ENCODE measurements at places on chromosomes 6 and 20.

GRCh38 chr20:62047666-62048345, 17.9 kb downstream of the TAF4 start:
- no peak for DNase-seq

DNA sequence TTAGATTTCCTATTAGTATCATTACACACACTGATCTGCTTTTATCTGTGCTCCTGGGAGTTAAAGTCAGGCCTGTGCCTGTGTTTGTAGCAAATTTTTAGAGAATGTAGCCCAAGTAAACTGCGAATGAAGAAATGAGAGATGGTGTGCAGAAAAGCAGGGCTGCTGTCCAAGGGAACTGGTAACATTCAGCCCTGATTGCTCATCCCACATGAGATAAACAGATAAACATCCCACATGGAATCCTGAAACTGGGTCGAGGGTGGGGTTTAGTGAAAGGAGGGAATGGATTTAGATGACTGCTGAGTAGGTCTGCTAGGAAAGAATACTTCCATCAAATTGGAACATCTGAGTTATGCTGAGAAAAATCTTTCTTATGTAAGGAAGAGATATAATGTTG, 69.1 kb downstream of the GRIK2 start:
- no peak for DNase-seq

DNA sequence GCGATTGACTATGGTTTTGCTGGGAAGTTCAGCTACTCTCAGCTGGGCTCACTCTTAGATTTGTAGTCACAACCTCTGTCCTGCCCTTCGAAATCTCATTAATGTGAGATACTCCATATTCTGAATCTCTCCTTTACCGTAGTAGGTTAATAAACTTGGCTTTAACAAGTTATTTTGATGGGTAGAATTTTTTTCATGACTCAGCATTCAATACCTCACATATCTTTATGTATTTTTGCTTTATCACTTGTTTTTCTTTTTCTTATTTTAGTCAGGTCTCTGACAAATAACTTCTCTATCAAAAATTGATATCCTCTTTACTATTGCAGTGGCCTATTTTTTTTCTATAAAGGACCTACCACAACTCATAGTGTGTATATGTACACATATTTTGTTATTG, 855.2 kb upstream of the ADGRB3 start:
- no peak for DNase-seq

- no peak for DNase-seq
Observed at GRCh38 chr6:107800564-107801164, 23.4 kb downstream of the SCML4 start.

DNA sequence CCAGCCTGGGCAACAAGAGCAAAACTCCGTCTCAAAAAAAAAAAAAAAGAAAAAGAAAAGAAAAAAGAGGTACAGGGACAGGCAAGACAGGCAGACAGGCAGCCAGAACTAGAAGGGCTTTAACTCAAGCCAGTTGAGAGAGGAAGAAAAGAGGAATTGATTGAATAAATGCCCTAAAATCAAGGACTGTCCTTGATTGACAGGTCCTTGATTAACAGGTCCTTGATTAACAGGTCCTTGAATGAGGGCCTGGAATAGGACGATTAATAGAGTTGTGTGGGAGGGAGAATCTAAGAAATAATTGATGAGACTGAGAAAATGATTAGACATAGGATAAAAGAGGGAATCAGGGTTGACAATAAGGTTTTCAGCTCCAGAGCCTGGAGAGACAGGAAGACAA, 36.1 kb downstream of the ZC2HC1B start:
- DNase-seq = no peak

- no peak for DNase-seq
Observed at GRCh38 chr20:1801225-1801928, 93.8 kb upstream of the SIRPA start.

GRCh38 chr6:48255094-48255493, 144.1 kb upstream of the PTCHD4 start:
- no peak for DNase-seq

DNA sequence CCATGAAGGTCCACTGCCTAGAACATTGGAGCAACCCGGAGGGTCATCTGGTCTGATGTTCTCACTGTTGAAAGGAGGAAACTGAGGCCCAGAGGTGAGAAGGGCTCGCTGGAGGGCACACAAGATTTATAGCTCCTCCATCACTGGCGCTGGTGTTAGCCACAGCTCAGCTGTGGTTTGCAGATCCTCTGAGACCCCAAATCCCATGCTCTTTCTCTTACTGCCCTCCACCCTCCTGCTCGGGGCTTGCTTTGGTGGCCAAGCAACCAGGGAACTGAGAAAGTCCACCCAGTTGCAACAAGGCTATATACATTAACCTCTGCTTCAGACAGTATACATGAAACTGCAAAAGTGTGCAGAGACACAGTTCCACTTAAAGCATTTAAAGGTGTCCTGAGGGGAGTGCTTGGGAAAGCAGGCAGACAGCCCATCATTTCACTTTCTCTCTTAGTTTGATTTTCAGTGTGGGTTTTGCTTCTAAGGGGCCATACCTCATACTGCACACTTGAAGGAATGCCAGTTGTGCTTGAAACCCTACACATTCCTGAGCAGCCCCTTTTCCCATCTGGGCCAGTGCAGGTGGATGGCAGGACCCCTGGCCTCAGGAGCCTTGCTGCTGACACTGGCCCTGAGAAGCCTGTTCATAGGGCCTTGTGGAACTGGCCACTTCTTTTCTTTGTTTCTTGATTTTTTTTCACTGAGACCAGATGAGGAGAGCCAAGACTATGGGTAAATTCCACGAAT, 347.6 kb downstream of the CDC5L start:
- no peak for DNase-seq

- no peak for DNase-seq
Observed at GRCh38 chr6:84709121-84709520, 55.3 kb downstream of the TBX18 start.

GRCh38 chr6:160912411-160912810, 79.2 kb upstream of the MAP3K4 start:
- no peak for DNase-seq

GRCh38 chr6:109672175-109672574, 18.8 kb downstream of the AK9 start:
- DNase-seq = no peak

DNA sequence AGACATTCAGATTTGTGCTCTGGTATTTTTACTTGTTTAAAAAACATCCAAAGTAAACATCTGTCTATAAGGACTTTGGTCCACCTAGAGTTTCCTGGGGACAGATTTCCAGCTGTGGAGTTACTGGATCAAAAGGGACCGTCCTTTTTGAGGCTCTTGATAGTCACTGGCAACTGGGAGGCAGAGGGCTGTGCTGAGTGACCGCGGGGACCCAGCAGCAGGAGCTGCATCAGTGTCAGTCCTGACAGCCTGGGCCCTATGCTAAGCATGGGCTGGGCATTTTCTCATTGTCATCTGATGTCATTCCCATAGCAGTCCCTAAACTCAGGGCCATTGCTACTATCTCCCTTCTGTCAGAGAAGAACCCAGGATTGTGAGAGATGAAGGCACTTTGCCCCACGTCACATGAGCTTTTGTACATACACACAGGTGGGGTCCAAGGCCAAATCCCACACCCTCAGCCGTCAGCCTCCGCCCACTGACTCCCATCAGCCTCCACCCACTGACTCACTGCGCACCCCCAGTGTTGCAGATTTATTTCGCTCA, 293.8 kb downstream of the TAF4 start:
- no peak for DNase-seq

- no peak for DNase-seq
Observed at GRCh38 chr6:77566235-77566634, 86.6 kb upstream of the MEI4 start.

GRCh38 chr20:20184149-20184548, 131.8 kb downstream of the CFAP61 start:
- DNase-seq = no peak

- DNase-seq = no peak
Observed at GRCh38 chr20:33673410-33674293, 576 bp downstream of the NECAB3 start.

- DNase-seq = no peak
Observed at GRCh38 chr6:71452697-71453370, 164.2 kb downstream of the OGFRL1 start.

DNA sequence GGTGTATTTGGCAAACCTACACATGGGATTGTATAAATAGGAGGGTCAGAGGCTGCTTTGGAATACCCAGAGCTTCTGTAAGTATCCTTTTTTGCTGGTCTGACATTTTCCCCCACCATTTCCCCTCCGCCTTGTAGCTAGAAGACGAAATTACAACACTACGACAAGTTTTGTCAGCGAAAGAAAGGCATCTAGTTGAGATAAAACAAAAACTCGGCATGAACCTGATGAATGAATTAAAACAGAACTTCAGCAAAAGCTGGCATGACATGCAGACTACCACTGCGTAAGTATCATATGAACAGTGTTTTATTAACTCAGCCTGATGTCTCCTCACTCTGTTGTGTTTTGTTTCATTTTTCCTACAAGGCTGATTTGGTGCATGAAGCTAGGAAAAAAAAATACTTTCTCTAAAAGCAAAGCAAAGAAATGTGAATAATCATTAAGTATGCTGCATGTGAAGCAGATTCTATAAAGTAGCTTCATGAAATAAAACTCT, 72.7 kb downstream of the HDDC2 start:
- no peak for DNase-seq

- no peak for DNase-seq
Observed at GRCh38 chr6:6546318-6547109, 42.0 kb upstream of the LY86 start.

All from H1 (cell line).